ENCODE measurements at places on chromosomes 4 and X.

DNA sequence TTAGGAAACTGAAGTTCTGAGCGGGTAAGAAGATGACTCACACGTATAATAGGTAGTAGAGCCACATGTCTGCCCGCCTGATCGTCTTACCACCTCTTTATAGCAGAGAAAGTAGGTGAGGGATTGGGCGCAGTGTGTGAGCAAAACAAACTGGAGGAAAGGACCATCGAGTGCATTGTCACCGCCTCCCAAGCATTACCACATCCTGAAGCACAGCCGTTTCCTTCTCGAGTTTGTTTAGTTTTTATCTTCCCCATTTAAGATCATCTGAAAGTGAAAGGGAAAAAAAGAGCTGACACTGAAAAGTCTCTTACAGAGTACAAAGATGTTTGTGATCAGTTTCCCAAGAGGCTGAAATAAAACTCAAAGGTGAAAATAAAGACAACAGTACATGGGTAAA, 14.8 kb downstream of the PDK3 start:
- DNase-seq: no peak

- no peak for DNase-seq
These were observed 37.4 kb downstream of the MGARP start for GRCh38 chr4:139242511-139243051.

- peak; percentile 58 for DNase-seq
These were observed at the start of gene ARHGAP10 for GRCh38 chr4:147731580-147732517. Gene ARHGAP10, plus strand, starts transcription at chr4:147732088. Its CDS starts 214 bp downstream, at chr4:147732302.

DNA sequence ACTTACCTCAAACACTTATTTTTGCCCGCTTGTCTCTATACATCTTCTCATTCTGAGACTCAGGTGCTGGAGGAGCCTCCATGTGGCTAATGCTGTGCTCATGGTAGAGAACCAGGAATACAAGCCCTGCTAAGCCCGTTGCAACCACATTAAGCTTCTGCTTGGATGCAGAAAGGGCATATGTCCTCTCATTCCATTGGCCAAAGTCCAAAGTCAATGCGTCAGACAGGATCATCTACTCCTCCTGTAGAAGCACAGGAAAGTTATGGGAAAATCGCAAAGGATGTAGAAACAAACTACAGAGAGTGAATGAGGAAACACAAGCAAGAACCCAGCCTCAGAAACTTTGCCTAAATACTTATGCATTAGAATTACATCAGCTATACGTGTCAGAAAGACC, 124.5 kb upstream of the AGA start:
- no peak for DNase-seq

- DNase-seq: peak; percentile 34
These were observed 281.7 kb upstream of the PITX2 start for GRCh38 chr4:110904435-110905065.

DNA sequence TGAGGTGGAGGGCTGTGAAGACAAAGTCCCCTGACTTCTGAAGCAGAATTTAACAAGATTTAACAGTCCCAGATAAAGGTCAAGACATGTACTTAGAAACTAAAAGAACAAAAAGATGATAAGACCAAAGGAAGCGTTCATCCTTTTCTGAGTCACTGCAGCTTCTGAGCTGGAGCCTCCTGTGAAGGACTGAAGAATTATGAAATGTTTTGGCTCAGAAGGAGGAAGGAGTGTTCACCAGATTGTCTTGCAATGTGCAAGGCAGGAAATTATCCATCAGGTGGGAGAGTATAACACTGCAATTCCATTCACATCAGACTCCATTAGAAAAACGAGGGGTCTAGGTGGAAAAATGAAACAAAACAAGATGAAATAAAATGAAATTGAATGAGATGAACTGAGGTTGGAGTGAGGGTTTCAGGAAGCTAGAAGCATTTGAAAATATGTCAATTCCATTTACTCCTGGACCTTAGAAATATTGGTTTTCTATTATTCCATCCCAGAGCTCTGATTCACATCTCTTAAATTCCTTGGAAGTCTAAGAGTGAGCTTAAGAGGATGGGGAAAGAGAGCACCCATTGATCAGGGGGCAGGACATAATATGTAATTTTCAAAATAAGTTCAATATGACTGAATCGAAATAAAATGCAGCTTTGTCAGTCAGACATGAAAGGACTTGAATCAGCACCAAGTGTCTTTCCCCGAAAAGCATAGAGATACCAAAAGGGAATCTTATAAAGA, 186.1 kb upstream of the LNX1 start:
- DNase-seq: no peak

DNA sequence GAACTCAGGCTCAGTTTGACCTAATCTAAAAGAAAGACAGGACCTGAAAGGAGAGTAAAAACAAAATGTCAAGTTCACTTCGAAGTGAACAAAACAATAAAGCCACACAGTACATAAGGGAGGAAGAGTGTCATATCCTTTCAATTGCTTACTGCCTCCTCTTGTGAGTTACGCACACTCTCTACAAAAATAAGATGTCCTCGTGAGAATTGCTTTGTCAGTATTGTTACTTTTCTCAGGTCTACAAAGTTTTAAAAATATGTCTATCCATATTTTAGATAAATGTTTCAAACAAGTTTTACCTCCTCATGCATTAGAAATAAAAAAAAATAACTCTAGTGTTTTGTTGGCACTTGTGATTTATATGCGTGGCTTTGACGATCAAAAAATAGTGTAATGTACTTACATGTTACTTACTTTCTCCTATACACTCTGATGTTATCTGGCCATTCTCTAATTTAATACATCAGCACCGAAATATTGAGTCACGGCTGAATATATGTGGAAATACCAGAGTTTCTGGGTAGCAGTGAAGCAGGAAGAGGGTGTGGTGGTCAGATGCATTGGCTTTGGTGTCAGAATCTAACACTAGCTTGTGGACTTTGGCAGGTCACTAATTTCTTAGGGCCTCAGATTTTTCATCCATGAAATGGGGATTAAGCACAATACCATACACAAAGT, 8.1 kb upstream of the MRPL1 start:
- no peak for DNase-seq

- no peak for DNase-seq
These were observed 234.3 kb downstream of the HS3ST1 start for GRCh38 chr4:11194431-11194830.

DNA sequence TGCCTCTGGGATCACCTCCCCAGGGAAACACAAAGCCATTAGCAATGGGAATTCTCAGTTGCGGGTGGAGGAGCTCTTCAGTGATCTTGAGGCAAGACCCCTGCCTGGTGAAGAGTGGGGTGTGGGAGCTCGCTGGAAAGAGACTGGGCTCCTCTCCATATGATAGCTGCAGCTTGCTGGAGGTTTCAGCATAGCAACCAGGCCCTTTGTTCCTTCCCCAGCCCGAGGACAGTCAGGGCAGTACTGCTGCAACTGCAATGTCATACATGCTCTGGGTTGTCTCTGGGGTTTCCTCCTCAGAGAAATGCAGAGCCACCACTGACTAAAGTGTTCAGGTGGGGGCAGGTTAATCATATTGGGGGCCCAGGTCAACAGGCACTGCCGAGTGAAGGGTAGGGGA, 81.3 kb downstream of the ARHGAP24 start:
- no peak for DNase-seq

GRCh38 chrX:39518476-39519029, 579.2 kb downstream of the BCOR start:
- no peak for DNase-seq

DNA sequence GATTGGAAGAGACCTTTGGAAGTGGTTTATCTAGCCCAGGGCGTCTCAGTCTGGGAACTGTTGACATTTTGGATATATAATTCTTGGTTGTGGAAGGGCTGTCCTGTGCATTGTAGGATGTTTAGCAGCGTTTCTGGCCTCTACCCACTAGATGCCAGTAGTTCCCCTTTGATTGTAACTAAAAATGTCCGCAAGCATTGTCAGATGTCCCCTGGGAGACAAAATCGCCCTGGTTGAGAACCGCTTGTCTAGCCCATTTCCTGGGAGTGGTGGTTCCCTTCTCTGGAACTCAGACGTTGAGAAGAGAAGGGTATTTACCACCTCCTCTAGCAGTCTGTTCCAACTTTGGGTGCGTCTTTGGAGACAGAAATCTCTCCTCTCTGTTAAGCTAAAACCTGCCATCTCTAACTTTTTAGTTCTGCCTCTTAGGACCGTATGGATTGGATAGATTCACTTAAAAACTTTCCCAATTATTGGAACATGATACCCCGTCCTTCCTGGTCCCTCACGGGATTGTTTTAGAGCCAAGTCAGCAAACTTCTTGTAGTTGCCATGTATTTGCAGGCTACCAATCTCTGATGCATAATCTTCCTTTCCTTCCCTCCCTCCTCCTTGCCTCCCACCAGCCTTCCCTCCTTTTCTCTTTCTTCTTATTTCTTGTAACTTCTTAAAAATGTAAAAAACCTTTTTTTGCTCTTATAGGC, 13.9 kb downstream of the TMEM165 start:
- DNase-seq: no peak

GRCh38 chr4:147195386-147195785, 249.7 kb upstream of the TTC29 start:
- no peak for DNase-seq

DNA sequence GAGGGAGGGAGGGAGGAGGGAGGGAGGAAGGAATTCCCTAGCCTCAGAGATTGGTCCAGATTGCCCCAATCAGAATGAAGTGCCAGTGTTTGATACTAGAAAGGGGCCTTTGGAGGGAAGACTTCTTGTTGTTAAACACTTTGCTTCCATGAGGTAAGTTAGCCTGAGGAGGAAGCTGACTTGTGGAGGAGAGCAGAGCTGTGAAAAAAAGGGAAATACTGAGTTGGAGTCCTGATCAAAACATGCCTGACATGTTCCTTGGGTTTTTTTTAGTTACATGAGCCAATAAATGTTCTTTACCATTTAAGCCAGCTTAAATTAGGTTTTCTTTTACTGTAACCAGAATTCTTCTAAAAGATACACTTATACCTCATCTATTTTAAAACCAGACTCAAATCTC, 57.6 kb downstream of the GSX2 start:
- no peak for DNase-seq

- DNase-seq: no peak
These were observed 104.0 kb downstream of the TEX13A start for GRCh38 chrX:105116486-105116885.

- DNase-seq: no peak
These were observed 1.1 kb downstream of the AFF2 start for GRCh38 chrX:148501386-148502066.

GRCh38 chrX:19179389-19179788, 57.1 kb upstream of the ADGRG2 start:
- no peak for DNase-seq

DNA sequence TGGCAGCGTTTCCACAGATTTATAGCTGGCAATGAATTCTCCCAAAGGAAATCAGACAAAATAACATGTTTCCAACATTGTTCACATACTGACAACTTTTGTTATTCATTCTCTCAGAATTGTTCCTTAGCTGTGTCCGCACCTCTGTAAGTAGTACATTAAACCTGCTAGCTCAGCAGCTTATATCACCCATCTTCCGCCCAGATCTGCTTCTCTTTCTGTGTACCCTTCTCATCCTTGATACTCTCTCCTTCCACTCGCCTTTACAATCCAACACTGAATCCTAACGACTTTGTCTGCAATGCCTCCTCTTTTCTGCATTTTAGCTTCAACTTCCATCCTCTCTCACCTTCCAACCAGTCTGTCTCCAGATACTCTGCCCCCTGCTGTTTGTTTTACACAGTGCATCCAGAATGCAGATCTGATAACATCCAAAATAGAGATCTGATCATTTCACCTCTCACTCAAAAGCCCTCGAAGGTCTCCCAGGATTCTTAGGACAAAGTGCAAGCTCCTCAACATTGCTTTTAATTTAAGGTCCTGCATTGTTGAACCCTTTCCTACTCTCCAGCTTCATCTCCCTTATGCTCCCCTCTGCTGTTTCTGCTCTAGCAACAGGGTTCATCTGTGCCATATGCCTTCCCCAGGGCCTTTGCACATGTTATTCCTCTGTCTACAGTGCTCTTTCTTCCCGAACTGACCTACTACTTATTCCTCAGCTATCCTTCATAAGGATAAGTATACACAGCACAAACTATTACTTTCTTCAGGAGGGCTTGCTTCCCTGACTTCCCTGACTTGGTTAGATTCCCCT, 67.3 kb upstream of the VBP1 start:
- DNase-seq: no peak

DNA sequence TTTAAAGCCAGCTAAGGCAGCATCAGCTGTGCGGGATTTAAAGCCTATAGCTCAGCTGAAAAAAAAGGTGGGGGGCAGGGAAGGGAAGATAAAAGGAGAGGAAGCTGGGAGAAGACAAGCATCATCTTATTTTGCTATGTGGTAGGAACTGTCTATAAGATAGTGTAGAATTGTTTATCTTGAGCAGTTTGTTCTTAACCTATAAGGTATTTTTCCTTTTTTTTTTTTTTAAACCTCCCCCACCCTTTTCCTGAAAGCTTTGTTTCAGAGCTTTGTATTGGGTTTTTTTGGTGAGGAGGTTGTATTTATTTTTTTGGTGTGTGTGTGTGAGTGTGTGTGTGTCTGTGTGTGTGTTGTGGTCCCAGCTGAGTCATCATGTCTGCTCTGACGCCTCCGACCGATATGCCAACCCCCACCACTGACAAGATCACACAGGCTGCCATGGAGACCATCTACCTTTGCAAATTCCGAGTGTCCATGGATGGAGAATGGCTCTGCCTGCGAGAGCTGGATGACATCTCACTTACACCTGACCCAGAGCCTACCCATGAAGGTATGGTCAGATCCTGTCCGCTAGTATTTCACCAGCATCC, 531 bp downstream of the RUFY3 start:
- no peak for DNase-seq

DNA sequence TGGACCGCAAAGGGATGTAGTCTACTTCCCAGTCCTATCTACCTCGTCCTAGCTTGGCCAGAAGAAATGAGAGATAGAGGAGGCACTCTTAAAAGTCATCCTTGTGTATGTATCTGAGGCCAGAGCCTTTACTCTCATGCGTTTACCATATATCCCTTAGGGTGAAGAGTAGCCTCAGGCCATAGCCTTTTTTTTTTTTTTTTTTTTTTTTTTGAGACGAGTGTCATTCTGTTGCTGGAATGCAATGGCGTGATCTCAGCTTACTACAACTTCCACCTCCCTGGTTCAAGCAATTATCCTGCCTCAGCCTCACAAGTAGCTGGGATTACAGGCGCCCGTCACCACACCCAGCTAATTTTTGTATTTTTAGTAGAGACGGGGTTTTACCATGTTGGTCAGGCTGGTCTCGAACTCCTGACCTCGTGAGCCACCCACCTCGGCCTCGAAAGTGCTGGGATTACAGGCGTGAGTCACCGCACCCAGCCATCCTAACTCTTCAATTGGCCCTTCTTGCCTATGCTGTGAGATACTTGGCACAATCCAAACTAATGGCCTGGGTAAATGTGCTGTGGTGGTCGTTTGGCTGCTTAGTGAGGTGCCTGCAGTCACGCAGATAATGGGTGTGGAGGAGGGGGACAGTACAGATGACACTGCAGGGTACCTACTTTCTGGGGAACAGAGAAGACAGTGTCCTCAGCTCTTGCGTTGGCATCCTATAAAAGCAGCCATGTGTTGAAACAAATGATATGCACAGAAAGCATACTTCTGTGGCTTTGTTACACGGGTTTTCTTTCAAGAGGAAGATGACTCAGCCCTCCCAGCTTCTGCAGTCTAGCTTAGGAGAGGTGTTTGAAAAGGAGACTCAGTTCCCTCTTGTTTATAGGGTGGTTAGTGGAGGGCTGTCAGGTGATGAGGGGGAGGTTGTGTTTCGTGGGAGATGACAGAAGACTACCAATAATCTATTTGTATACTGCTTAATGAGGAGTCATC, 10.4 kb upstream of the DGAT2L6 start:
- DNase-seq: no peak

- no peak for DNase-seq
These were observed 78.1 kb upstream of the TNIP3 start for GRCh38 chr4:121242188-121242750.

- no peak for DNase-seq
These were observed 59.5 kb downstream of the APBB2 start for GRCh38 chr4:41154814-41155177.

Measured in large intestine (tissue), 12 donors.